Hypothalamus (tissue), 51 donors: ENCODE measurements at places on chromosomes 12 and 14.

GRCh38 chr12:69401940-69402339 lies 42.4 kb downstream of the YEATS4 start:
- DNase-seq = no peak

DNA sequence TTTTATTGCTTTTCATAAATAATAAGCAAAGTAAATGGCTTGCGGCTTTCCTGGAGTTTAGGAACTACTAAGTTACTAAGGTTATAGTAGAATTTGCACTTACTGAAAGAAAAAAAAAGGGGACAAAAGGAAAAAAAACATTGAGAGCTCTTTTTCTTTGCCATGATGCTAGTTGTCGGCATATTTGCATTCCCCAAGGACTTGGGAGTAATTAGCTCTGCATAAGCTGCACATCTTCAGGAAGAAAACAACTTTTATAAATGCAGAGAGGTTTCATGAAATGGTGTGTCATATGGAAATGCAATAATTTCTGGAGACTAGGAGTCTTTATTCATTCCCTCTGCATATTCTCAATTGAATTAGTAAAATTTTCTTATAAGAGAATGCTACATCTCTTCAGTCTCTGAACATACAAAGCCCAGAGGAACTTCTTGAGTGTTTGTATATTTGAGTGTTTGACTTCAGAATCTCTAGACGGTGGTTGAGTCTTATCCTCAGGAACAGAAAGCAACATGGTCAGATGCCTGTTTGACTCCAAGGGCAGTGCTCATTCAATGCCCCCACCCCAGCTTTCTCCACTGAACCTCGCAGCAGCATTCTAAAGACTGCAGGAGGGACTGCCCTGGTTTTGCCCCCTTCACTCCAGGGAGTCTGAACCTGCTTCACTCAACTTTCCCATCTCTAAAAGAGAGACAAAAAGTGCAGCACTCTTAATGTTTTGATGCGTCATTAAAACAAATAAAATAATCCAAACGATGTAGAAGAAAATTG lies 158.9 kb upstream of the EEA1 start:
- DNase-seq = no peak

GRCh38 chr12:73935817-73936216 lies 601.8 kb upstream of the ATXN7L3B start:
- DNase-seq = no peak

- no peak for DNase-seq
Observed at GRCh38 chr12:124914392-124915238, at the start of gene UBC. Gene UBC (minus strand): TSS chr12:124914650. CDS start chr12:124913771, 879 bp downstream.

DNA sequence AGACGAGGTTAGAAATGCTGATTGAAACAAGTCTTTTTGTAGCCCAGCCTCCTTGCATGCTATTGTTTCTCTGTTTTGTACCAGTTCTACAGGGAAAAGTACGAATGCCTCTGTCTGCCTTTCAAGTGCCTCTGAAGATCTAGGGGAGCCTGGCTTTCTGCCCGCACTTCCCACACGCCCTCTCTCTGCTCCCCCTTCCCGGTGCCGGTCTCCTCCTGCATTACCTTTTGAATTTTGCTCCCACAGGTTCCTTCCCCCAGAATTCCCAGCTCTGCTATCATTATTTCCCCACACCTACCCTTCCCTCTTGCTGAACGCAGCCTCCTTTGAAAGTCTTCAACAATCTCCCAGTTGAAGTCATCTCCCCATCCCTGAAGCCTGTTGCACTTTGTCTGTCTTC lies 689.7 kb downstream of the BCL11B start:
- no peak for DNase-seq

- DNase-seq = no peak
Observed at GRCh38 chr12:130367003-130367402, 29.3 kb downstream of the PIWIL1 start.

- no peak for DNase-seq
Observed at GRCh38 chr14:25484906-25485305, 435.0 kb upstream of the STXBP6 start.

- DNase-seq = no peak
Observed at GRCh38 chr12:122111089-122111641, 32.6 kb downstream of the MLXIP start.

DNA sequence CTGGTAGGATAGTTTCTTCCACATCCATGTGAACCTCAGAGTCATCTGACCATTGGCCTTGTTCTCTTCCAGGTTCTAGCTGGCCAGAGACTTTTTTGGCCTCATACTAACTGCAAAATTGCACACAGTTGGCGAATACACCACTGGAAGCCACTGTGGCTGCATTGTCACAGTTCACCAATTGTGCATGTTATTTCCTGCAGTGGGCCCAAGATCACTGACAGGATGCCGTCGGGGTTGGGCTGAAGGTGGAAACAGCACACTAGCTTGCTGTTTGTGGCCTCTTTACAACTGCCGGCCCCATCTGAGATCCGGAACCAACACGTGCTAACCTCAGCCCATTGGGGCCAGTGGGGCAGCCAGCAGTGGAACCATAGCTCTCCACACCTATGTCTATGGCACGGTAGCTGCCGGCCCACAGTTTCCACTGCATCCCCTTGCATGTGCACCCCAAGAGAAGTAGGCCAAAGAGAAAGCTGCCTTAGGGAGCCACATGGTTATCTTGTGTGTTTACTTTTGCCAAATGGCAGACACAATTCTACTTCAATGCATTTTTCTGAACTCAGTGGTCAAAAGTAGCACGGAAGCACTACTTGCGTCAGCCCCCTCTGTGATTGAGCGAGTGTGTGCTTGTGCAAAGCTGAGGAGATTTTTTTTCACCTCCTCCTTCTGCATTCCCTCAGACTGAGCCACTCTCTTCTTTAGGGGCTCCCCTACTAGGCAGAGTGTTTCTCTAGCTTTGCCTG lies 464.0 kb downstream of the RAD51B start:
- DNase-seq = no peak

DNA sequence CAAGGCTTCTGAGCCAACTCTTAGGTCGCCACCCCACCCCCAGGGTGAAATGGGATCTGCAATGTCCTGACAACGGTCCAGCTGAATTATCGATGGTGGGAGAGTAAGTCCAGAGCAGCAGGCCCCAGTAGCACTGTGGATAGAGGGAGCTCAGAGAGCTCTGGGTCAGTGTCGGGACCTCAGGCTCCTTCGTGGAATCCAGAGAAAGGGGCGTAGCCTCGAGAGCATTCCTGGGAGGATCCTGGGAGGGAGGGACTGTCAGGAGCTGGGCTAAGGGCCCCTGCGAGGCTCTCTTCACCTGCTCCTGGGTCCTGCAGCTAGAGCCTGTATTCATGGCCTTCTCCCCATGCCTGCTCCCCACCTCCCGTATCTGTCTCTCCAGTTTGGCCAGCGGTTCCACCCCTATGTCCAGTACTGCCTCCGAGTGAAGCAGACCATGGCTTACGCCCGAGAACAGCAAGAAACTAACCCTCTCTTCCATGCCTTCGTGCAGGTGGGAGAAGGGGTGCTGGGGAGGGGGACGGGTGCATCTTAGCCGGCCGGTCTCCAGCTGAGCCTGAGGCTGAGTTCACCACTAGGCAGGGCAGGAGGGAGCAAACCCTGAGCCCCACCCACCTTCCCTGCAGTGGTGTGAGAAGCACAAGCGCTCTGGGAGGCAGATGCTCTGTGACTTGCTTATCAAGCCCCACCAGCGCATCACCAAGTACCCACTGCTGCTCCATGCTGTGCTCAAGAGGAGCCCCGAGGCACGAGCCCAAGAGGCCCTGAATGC lies 6.6 kb downstream of the PLEKHG6 start:
- DNase-seq = no peak

DNA sequence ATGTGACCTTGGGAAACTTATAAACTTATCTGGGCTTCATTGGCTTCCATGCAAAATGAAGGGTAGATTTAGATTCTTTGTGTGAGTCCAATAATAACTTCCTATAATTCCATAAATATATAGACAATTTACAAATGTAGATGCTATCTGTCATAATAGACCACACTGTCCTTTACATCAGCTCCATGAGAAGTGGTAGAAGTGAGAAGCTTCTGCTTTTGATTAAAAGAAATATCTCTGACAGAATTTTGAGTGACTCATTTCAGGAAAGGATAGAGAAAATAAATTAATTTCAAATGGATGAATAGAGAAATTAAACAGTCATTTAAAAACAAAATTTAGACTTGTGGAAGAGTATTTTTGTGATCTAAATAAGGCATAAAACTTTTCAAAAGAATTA lies 329.7 kb upstream of the ATP2B1 start:
- DNase-seq = no peak

- DNase-seq = no peak
Observed at GRCh38 chr12:5756338-5756842, 188.7 kb downstream of the ANO2 start.

DNA sequence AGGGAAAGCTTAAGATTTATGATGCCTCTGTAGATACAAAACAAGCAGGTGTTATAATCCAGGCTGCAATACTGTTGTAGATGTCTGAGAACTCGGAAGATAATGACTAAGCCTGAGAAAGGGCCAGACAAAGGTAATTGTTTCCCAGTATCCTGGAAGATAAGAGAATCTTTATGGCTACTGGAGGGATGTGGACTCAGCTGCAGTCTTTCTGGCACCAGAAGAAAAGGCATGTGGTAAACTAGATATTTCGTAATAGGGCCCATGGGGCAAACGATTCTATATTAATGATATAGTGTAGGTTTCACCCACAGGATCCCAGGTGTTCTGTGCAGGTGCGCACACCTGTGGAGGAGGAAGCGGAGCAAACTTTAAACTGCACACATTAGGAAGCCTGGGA lies 9.2 kb upstream of the APOLD1 start:
- no peak for DNase-seq

- DNase-seq = no peak
Observed at GRCh38 chr12:38056701-38057689, 259.6 kb upstream of the ALG10B start.

DNA sequence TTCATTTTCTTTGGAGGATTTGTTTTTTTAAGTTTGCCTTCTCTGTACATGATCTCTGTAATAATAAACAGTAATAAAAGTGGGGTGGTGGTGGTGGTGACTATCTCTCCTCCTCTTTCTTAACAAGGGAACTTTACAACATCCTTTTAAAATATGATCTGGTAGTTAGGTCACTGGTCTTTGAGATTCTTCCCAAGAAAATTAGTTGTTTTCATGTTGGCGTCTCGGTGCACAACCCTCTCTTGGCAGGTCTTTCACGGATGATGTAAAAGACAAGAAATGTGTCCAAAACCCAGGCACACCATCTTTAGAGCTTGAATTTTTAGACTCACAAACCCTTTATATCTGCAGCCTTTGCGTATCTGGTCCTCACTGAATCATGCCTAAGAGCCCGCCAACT lies 488.5 kb upstream of the TBX3 start:
- no peak for DNase-seq

DNA sequence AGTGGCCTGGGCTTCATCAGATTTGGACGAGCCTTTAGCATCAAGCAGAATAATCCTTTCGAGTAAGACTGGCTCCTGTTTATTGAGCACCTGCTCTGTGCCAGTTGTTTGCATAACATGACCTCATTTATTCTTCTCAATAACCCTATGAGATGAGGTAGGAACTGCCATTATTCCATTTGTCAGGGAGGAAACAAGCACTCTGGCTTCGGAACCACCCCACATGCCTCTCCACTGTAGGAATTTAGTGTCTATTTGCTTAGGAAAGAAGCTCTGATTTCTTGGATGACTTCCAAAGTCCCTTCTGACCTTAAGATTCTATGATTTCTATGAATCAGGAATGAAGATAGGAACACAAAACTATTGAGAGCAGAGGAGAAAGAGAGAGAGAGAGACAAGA lies 11.0 kb downstream of the SAMD4A start:
- no peak for DNase-seq

DNA sequence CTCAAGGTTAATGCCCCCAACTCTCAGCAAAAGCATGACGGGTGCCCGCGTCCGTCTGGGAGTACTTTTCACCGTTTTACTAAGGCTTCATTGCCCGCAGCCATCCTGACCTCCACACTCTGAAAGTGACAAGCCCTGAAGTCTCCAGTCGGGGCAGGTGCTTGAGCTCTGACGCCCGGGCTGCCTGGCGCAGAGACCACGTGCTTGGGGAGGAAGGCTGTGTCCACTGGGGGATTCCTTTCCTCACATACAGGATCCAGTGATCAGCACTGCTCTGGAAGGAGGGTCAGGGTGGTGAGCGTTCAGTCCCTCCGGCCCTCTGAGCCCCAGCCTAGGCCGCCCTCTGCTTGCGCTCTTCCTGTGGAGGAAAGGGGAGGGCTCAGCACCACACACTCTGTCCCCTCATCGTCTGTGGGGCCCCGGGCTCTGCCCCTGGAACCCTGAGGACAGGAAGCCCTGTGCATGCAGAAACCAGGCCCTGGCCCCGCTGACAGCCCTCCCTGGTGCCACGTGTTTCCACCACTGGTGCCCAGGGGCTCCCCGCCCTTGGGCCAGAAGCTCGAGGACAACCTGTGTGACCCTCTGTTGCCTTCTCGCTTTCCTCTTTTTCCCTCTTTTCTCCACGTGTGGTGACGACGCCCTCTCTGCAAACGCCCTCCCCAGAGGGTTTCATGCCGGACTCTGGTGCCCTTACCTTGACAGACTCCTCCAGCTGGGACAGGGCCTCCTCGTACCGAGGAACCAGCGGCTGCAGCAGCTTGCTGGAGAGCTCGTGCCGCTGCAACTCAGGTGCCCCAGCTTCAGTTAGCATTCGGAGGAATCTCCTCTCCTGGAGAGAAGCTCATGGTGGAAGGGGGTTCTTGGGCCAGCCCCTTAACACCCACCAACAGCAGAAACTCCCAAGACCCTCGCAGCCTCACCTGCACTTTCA lies 4.9 kb downstream of the DDX51 start:
- DNase-seq = no peak

DNA sequence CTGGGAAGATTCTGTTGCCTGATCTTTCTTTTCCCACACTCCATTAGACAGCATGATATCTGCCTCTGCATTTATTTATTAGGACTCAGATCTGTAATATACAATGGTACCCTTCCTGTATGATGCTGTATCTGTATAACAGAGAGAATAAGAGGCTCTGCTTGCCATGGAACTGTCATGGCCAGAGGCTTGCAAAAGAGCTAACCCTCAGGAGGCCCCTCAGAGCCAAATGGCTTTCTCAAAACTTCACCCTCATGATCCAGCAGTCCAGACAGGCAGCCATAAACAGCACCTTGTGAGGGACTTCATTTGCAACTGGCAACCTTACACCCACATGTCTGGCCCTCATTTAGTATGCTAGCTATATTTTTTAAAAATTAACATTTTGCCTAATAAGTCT lies 57.6 kb downstream of the TMEM30B start:
- no peak for DNase-seq

GRCh38 chr12:62211510-62211909 lies 48.7 kb upstream of the USP15 start:
- no peak for DNase-seq

DNA sequence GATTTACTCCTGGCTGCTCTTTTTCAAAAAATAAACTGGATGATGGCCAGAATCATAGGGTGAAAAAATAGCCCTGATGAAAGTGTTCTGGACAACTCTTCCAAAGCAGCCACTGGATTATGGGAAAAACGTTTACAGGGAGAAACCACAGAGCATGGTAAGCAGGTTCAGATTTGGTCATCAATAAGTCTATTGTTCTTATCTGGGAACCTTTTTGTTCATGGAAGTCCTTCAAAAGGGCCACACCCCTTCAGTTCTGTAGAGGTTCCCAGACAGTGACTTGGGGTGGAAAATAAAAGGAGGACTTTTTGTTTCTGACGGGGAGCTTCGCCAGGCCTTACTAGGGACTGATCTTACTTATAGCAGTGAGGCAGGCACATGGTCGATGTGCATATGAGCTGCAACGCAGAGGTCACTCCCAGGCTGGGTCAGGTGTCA lies 117.4 kb upstream of the SLC38A2 start:
- DNase-seq = no peak
